ENCODE measurements at places on chromosomes 6 and 20.

DNA sequence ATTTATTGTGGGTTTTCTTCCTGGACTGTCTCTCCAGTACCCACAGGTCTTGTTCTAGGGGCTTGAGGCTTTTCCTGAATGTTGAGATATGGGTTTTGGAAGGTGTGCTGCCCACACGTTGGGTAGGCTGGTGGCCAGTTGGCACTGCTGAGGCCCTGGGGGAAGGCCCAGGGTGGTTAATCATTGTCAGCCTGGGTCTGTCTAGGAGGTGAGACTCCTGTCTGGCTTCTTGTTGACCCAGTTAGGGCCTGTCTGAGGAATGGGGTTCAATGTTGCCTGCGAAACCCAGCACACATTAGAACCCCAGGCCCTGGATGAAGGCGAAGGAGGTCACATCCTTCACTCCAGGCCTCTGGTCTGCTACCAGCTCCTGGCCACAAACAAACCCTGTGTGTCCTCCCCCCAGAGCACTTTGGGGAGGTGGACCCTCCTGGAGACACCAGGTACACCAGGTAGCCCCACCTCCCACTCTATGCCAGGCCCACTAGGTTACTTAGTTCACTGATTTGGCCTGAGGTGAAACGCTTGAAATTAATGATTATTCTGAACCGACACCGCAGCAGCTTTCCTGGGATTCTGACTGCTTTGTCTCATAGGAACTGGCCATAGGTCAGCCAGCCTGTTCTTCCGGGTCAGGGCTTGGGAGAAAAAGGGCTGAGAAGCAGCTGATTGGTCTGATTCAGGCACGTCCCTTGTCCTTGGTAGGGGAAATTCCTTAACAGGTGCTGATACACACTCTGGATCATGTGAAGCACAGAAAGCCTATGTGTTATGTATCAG lies 15.2 kb downstream of the DNMT3B start:
- DNase-seq, result no peak

GRCh38 chr6:34817446-34817845 lies 25.6 kb downstream of the BLTP3A start:
- DNase-seq, result no peak

GRCh38 chr6:123655521-123656306 lies 19.0 kb upstream of the TRDN start:
- DNase-seq, result peak; percentile 3

- no peak for DNase-seq
These were observed 40.6 kb upstream of the REV3L start for GRCh38 chr6:111523484-111524167.

GRCh38 chr20:22394583-22394982 lies 189.8 kb downstream of the FOXA2 start:
- no peak for DNase-seq

- DNase-seq, result no peak
These were observed 32.8 kb upstream of the ZNFX1 start for GRCh38 chr20:49310705-49311104.

GRCh38 chr20:41508335-41508734 lies 109.8 kb downstream of the CHD6 start:
- DNase-seq, result no peak

GRCh38 chr6:160060221-160060620 lies 61.4 kb upstream of the SLC22A1 start:
- no peak for DNase-seq

DNA sequence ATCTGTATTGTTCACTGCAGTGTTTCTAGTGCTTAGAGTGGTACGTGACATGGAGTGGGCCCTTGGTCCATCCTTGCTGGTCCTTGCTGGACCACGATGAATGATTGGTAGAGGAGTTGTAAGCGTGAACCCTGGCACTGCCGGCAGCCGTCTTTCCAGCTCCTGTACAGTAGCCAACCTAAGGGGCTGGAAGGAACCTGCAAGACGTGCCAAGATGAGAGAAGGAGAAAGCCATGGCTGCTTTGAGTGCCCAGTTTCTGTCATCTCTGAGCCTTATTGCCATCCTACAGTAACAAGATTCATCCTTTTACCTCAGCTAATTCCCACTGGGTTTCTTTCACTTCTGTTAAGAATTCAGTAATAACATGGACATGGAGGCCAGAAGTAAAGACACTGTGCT lies 5.9 kb downstream of the DHX35 start:
- no peak for DNase-seq

- DNase-seq, result no peak
These were observed 402.8 kb downstream of the PKHD1 start for GRCh38 chr6:51684603-51685002.

GRCh38 chr20:14576196-14576877 lies 238.9 kb upstream of the FLRT3 start:
- no peak for DNase-seq

DNA sequence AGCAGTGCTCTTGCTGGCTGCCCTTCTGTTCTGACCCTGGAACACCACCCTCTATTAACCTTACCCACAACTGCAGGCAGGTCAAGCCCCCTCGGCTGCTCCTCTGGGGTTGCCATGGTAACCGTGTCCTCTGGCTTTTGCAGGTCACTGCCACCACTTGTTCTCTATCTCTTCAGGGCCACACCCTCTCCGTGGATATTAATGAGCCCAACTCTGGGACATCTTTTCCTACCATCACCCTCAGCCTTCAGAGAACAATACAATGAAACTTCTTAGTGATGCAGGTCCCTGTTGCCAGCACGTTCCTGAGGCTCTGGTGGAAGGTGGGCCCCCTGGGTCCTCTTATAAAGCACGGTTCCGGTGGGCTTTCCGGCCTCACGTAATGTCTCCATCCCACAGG lies 30.8 kb upstream of the MICB start:
- no peak for DNase-seq

DNA sequence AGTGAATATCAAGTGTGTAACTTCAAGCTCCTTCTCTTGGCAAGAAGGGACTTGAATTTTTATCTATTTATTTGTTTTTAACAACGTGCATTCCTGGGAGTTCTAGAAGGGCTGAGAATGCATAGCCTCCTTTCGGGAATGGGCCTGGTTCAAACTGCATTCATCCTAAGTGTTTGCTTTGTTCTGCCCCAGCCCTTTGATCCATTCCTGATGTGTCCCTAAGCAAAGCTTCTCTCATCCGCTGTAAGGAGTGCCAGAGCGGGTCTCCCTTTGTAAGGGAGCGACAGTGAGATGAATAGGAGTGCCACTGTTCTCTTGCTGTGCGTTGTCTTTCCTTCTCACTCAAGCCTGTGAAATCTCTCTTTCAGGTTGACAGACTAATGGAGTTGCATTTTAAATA lies 61.0 kb upstream of the VSTM2L start:
- no peak for DNase-seq

DNA sequence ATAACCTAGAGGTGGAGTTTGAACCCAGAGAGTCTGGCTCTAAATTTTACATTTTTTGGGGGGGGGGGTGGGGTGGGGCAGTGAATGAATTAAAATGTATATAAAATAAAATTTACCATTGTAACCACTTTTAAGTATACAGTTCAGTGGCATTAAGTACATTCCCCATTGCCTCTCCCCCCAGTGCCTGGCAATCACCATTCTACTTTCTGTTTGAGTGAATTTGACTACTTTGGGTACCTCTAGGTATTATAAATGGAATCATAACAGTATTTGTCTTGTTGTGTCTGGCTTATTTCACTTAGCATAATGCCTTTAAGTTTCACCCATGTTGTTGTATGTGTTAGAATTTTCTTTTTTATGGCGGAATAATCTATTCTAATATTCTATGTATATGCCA lies 2.7 kb downstream of the FAM110A start:
- DNase-seq, result no peak

- no peak for DNase-seq
These were observed 16.9 kb downstream of the KCNK15 start for GRCh38 chr20:44762466-44763140.

GRCh38 chr6:165961233-165961632 lies 206.4 kb downstream of the TBXT start:
- no peak for DNase-seq

DNA sequence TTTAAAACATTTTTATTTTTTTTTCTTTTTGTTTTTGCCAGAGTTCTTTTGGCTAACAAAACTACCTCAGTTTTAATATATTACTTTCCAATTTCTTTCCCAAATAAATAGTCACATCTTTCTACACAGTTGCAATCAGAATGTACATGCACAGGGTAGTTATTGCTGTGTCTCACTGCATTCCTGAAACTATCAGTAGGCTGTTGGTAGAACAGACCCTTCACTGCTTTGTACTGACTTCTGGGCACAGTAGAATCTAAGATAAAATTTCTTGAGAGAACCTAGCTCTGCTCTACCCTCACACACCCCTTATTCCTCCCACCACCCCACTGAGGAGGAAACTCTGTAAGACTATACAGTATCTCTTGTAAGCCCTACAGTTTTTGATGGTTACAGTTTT lies 19.9 kb downstream of the TPX2 start:
- DNase-seq, result no peak

- peak; percentile 49 for DNase-seq
These were observed 198.5 kb downstream of the HIVEP2 start for GRCh38 chr6:142746524-142746923.

GRCh38 chr6:116426551-116426950 lies 34.6 kb upstream of the CALHM6 start:
- DNase-seq, result no peak

GRCh38 chr20:50338479-50339391 lies 148.1 kb downstream of the CEBPB start:
- DNase-seq, result peak; percentile 43

- DNase-seq, result no peak
These were observed 66.5 kb downstream of the COL9A1 start for GRCh38 chr6:70236343-70236742.

- no peak for DNase-seq
These were observed 16.6 kb downstream of the SNRPC start for GRCh38 chr6:34773916-34774315.

DNA sequence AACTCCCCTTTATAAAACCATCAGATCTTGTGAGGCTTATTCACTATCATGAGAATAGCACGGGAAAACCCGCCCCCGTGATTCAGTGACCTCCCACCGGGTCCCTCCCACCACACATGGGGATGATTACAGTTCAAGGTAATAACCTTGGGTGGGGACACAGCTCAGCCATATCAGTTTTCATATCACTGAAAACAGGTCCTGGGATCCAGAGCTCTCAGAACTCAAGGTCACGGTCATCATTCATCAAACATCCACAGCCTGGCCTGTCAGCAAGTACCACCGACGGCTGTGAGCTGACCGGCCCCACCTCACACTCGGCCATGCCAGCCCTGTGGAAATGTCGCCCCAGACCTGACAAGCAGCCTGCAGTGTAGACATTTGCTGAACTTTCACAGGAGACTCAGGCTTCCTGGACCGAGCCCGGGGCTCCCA lies 14.1 kb upstream of the FRMD1 start:
- no peak for DNase-seq

- no peak for DNase-seq
These were observed 743.3 kb downstream of the CD109 start for GRCh38 chr6:74439123-74439811.

DNA sequence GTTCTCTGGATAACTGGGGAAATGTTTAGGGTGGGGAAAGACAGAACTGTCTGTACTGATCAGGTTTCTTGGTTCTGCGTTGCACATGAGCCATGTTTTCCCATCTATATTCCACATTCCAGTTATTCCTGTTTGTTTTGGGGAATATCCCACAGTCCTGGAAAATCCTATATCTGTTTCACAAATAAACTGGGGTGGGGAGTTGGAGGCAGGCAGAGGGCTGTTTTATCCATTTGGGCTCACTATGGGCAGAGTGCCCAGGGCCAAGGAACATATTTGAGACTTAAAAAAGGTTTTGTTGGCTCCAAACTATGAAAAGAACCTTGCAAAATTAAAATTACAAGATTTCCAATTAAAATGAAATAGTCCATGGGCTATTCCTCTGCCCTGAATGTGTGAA lies 21.5 kb downstream of the FOXP4 start:
- DNase-seq, result no peak

DNA sequence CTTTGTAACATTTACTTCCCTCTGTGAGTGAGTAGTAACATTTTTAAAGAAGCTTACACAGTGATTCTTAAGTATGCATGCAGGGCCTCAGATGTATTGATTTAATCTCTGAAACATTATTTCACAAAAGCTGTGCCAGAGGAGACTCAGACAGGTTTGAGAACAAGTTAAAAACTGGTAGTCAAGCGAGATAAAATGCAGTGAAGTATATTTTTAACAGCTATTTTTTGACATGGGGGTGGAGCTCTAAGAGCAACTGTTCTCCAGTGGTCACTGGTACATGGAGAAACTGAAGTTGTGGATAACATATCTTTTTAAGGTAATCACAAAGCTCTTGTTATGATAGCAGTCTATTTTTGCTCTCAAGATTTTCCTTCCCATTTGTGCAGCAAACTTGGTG lies 20.4 kb downstream of the DSTN start:
- DNase-seq, result no peak

All from fibroblast of villous mesenchyme (primary cell).